Fibroblast of the conjunctiva (primary cell): ENCODE measurements at places on chromosomes 16 and 17.

- no peak for DNase-seq
Observed at GRCh38 chr17:64765191-64765889, 103.2 kb upstream of the SMURF2 start.

- no peak for DNase-seq
Observed at GRCh38 chr16:14187517-14188338, 116.6 kb downstream of the MRTFB start.

- DNase-seq: peak; percentile 53
Observed at GRCh38 chr16:78235168-78235800, 135.8 kb downstream of the WWOX start.

GRCh38 chr16:79394206-79394605, 206.3 kb downstream of the MAF start:
- no peak for DNase-seq

GRCh38 chr17:17538417-17539391, 42.5 kb upstream of the RASD1 start:
- DNase-seq: no peak

DNA sequence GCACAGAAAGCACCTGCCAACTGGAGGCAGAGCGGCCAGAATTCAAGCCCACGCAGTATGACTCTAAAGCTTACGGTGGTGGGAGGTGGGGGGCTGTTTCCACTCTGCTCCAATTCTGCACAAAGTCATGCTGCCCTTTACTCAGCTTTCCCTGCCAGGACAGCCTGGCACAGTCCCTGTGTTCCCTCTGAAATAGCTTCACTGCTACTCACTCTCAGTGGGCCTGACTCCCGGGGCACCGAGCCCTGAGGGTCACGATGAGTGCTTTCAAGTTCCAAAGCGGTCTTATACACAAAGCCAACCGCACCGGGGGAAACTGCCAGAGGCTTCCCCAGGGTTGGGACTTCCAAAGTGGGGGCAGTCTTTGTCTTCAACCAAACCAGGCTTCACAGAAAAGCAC, 306.1 kb upstream of the XYLT1 start:
- no peak for DNase-seq

- no peak for DNase-seq
Observed at GRCh38 chr16:57630931-57631845, 2.8 kb downstream of the ADGRG1 start.

GRCh38 chr17:78737332-78737731, 44.7 kb downstream of the CYTH1 start:
- peak; percentile 37 for DNase-seq

GRCh38 chr17:11082559-11082958, 158.5 kb upstream of the SHISA6 start:
- DNase-seq: no peak

- DNase-seq: no peak
Observed at GRCh38 chr17:39187152-39187830, 10.2 kb downstream of the CACNB1 start.

- DNase-seq: peak; percentile 39
Observed at GRCh38 chr17:11986942-11987329, 10.3 kb downstream of the ZNF18 start.

DNA sequence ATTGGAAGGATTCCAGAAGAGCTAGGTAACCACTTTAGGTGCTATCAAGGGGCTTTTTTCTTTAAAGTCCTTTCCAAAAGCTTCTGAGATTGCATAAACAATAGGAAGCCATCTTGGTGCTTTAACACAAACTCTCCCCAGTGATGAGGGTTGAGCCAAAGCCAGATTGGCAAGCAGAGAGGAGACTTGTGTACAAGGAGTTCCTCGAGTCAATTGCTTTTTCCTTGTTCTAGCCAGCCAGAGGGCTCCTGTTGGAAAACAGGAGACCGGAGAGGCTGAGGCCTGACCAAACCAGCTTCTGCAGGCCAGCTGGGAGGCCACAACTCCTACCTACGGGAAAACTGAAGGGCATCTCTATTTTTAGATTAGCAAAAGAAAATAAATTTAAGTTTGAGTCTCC, 46.5 kb downstream of the MAPT start:
- DNase-seq: no peak

DNA sequence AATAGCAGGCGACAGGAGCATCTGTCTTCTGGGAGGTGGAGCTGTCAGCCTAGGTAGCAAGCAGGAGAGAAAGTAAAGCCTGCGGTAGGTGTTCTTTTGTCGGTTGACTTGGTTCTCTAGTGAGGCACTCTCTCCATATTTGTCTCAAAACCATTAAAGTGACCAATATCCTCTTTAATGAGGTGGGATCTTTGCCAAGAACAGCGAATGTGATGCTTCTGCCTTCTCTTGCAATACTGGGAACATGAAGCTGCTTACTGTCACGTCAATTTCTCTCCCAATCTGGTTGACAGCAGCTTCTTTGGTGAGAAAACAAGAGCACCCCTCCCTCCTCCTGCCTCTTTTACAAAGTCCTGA, 176.7 kb downstream of the ABCC12 start:
- no peak for DNase-seq

DNA sequence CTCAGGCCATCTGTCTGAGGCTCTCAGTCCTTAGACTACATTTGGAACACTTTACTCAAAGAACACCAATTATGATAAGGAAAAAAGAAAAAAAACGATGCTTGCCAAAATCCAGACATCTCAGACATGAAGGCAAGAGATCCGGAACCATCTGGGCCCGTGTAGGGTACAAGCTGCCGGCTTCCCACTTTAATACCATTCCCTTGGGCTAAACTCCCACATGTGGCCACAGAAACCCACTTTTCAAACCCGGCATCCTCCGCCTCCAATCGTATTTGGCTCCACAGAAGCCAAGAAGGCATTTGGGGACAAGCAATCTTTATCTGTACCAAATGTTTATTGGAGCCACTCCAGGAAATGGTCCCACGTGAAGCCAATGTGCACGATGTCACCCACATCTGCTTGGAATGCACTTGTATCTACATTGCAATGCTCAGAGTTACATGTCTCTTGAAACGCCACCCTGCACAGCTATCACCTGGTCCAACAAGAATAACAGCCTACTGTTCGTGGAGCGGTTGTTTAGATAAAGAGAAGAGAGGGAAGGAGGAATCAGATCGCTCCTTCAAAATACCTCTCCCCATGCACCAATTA, 33.5 kb downstream of the XYLT1 start:
- DNase-seq: no peak
